ENCODE measurements at places on chromosomes 6 and 20.

GRCh38 chr6:142902636-142903053, 42.3 kb downstream of the HIVEP2 start:
- DNase-seq, result peak; percentile 75

- DNase-seq, result no peak
Observed at GRCh38 chr6:129440691-129441090, 269.3 kb downstream of the ARHGAP18 start.

GRCh38 chr20:20547221-20547875, 165.1 kb downstream of the RALGAPA2 start:
- peak; percentile 19 for DNase-seq

DNA sequence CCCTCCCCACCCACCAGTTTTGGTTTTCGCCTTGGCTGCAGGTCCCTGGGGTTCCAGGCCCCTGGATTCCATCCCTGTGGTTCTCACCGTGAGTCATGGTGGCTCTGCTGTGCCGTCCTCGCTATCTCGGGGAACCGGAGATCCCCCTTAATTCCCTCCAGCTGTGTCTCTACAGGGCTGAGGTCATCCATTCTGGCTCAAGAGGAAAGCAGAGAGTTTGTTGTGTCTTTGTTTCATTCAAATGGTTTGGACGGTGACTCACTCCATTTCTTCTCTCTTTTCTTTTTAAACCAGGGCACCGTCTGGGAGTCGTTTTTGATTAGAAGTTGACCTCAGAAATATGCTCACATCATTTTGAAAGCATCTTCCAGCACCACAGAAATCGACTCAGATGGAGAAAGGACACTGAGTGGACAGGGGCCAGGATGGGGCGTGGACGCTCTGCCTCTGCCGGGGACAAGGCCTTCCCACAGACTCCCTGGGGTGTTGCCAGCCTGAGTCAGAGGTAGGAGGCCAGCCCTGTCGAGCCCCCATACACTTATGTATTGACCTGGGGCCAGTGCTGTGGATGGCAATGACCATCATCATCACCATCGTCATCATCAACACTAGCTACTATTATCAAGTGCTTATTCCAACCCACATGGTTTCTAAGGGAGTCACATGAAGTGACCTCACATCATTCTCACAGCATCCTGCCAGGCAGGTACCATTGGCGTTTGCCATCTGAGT, 176.2 kb downstream of the NFATC2 start:
- DNase-seq, result no peak

- DNase-seq, result no peak
Observed at GRCh38 chr6:5123296-5124143, 38.4 kb downstream of the PPP1R3G start.

- DNase-seq, result no peak
Observed at GRCh38 chr6:157539900-157540752, 159.1 kb downstream of the ZDHHC14 start.

- DNase-seq, result no peak
Observed at GRCh38 chr20:57475388-57476083, 49.4 kb downstream of the CTCFL start.

GRCh38 chr6:164102693-164103092, 688.2 kb downstream of the QKI start:
- no peak for DNase-seq

DNA sequence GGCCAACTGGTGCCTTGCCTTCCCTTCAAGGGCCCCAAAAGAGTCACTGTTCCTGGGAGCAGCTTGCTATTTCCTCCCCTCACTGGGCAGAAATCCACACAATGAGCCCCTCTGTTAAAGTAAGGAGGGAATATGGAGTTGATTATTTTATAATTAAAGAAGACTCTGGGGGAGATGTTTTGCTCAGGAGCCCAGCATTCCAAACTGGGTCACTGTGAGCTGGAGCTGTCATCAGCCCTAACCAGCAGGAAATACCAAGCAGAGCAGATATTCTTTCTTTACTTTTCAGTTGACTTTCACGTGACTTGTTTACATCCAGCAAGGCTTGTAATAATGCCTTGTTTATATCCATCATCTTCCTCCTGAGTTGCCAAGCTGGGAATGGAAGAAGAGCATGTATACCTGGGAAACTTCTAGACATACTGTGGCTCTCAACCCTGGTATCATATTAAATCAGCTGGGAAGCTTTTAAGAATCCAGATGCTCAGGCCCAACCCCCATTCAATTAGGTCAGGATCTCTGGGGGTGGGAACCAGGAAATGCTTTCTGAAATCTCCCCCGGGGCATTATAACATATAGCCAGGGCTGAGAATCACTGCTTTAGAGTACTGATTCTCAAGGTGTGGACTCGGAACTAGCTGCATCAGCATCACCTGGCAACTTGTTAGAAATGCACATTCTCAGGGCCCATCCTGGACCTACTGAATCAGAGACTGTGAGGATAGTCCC, 175.6 kb upstream of the MYLIP start:
- no peak for DNase-seq

- DNase-seq, result no peak
Observed at GRCh38 chr6:110823146-110823545, 7.9 kb upstream of the CDK19 start.

- no peak for DNase-seq
Observed at GRCh38 chr6:161269310-161269709, 4.6 kb downstream of the AGPAT4 start.

GRCh38 chr6:126614642-126615504, 275.0 kb downstream of the CENPW start:
- no peak for DNase-seq

GRCh38 chr6:146111881-146112450, 83.1 kb downstream of the GRM1 start:
- DNase-seq, result no peak

DNA sequence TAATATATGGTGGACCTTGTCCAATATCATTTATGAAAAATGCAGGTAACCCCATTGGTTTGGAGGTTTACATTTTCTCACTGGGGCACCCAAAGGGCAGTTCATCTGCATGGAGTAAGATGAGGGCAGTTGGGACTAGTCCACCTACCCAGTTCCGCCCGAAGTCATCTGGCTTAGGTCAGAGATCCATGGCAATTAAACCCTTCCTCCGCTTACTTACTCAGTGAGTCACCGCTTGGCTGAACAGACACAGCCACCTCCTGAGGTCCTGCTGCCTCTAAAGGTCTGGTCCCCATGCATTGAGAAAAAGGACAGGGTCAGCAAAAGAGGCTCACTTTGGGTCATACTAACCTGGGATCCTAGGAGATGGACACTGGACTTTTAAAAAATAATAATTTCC, 102.9 kb upstream of the PRL start:
- no peak for DNase-seq

- no peak for DNase-seq
Observed at GRCh38 chr20:46802722-46803121, 91.9 kb upstream of the EYA2 start.

Measured in AML-193 (cell line).